Cortex of kidney (tissue), 1 donor: ENCODE measurements at places on chromosomes 11 and 22.

- DNase-seq: no peak
Observed at GRCh38 chr11:63536669-63537292, at the start of gene PLAAT4. TSS of gene PLAAT4 (plus strand) at chr11:63536808. CDS start at chr11:63536869, 61 bp downstream.

- DNase-seq: no peak
Observed at GRCh38 chr11:74731301-74732094, at the start of gene CHRDL2. TSS of gene CHRDL2 (minus strand) at chr11:74731426. CDS start at chr11:74730888, 538 bp downstream.

- no peak for DNase-seq
Observed at GRCh38 chr11:5036669-5037068, 9.7 kb upstream of the OR52J3 start.

DNA sequence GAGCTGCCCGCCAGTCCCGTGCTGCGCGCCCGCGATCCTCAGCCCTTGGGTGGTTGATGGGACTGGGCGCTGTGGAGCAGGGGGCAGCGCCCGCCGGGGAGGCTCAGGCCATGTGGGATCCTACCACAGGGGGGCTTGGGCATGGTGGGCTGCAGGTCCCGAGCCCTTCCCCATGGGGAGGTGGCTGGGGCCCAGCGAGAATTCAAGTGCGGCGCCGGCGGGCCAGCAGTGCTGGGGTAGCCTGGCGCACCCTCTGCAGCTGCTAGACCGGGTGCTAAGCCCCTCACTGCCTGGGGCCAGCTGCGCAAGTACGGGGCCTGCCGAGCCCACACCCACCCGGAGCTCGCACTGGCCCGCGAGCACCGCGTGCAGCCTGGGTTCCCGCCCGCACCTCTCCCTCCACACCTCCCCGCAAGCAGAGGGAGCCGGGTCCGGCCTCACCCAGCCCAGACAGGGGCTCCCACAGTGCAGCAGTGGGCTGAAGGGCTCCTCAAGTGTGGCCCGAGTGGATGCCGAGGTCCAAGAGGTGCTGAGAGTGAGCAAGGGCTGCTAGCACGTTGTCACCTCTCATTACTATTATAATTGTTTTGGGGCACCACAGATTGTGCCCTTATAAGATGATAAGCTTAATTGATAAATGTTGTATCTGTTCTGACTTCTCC is 333.2 kb downstream of the CASP12 start:
- no peak for DNase-seq

DNA sequence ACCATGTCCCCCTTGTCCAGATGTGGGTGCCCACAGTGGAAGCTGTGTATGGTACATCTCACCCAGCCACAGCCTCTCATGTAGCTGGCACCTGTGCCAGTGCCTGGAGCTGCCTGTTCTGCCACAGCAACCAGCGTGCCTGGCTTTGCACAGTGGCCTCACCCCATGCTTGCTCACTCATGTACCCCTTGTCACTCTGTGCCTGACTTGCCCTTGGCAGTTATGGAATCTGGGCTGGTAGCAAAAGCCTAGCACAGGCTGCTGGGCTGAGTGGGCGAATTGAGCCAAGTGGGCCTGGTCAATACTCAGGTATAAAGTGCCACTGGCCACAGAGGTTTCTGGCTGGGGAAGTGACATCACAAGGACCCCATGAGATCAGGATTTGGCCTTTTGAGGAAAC is 264.2 kb downstream of the INSC start:
- DNase-seq: no peak

- DNase-seq: no peak
Observed at GRCh38 chr11:117795638-117796455, 1.2 kb downstream of the DSCAML1 start.

GRCh38 chr22:24706054-24706453 is 68.5 kb downstream of the PIWIL3 start:
- no peak for DNase-seq

DNA sequence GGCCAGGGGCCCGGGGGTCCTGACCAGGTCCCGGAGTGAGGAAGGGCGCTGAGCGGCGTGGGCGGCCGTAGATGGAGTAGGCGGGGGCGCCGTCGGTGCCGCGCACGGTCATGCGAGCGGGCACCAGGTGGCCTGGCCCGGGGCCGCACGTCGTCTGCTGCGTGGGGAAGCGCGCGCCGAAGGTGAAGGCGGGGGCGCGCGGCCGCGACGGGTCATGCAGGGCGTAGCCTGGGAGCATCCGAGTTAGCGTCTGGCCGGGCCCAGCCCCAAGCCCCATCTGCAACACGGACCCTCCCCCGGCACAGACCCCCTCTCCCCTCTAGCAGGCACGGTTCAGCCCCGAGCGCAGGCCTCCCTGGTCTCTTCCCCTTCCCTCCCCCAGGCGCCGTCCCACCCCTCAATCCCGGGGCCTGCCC is 1.7 kb upstream of the TYMP start:
- DNase-seq: no peak

GRCh38 chr11:102564110-102564509 is 33.6 kb upstream of the MMP7 start:
- no peak for DNase-seq

DNA sequence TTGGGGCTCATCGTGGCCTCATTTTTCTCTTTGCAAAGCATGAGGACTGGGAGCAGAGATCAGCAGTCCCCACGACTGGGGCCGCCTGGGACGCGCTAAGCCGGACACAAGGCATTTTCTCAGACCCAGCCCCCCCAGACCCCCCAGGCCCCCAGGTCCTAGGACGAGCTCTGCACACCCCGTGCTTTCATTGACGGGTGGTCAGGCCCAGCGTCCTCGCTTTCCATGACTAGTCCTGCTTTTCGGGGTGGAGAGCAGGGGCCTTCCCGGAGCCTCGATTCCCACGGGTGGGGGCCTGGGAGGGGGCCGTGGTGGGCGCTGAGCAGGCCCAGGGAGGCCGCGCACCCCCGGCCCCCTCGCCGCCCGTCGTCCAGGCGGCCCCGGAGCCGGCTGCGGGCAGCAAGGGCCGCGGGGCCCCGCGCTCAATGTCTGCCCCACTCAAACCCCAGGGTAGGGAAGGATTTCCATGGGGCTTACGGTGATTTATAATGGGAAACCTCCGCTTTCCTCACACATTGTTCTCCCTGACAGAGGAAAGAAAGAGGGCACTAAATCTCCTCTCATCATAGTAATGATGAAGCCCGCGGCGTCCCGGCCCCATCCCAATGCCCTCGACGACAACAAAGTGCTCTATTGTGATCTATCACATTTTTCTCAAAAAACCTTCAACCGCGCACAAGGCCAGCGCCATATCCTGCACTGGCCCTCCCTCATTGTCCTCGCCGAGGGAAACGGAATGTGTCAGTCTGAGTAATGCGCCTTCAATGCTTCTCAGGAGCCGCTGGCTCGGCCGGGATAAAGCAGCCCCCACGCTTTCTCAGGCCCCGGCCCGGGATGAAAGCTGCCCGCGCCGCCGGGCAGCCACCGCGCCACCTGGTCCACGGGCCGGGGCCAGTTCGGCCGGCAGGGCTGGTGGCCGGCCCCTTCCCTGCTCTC is 10.4 kb upstream of the LINC01488 start:
- no peak for DNase-seq

- no peak for DNase-seq
Observed at GRCh38 chr11:32118025-32118974, 27.4 kb downstream of the RCN1 start.

DNA sequence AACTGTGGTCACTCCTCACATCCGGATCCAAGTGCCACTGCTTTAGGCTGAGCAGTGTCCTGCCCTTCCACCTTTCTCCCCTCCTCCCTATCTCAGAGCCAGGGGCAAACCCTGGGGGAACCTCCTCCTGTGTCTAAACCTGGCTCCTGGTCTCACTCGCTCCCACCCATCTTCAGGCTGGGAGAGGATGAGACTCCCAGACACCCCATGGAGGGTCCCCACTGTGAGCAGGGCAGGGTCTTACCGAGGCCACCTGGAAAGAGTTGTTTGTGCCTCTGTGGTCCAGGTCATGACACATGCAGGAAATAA is 93.6 kb downstream of the PDE2A start:
- no peak for DNase-seq

DNA sequence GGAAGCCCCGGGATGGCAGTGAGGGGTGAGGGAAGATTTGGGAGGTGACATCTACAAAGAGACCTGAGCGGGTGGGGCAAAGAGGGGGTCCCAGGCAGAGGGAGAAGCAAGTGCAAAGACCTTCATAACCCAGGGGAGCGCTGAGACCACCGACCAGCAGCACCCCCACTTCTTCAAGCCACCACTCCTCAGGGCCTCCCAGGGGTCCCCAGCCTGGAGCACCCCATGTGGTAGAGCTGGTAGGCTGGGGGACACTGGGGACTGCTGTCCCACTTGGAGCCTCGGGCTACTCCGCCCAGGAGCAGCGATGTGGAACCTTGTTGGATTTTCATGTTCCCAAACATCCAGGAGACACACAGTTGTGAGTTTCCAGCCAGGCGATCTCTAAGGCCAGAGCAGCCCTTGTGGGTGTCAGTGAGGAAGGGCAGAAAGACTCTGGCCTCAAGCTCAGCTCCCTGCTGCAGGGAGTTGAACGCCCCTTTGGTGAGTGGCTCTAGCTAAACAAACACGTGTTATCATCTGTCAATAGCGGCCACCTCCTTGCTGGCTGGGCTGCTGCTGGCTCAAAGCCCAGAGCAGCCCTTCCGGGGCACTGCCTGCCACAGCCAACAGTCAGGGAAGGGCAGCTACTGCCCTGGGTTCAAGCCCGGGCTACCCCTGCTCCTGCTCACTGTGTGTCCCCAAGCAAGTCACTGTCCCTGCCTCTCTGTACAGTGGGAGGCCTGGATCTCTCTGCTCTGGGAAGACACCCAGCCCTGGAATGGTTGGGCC is 25.7 kb upstream of the CHKA start:
- DNase-seq: no peak
